IMR-90 (cell line): ENCODE measurements at places on chromosomes 3 and 15. TPM values are rescaled to one million over a fixed set of nuclear protein-coding genes. Genes with fewer than 3 reads are reported as not detected.

Gene SLC24A5
- not detected in 2 replicates for total RNA-seq

Gene WDR93
- not detected in 2 replicates for total RNA-seq

Gene HESX1
- total RNA-seq: 0.36 TPM in 1 of 2 replicates, not detected in the other

Gene EHHADH
- 4.2 and 4.7 TPM in 2 replicates for total RNA-seq
